ENCODE measurements at places on chromosomes 2 and 18.

GRCh38 chr2:239157771-239158170, 243.0 kb downstream of the HDAC4 start:
- DNase-seq, result no peak

GRCh38 chr2:172848519-172848918, 112.9 kb downstream of the RAPGEF4 start:
- no peak for DNase-seq

GRCh38 chr2:8822218-8822617, 15.2 kb downstream of the KIDINS220 start:
- DNase-seq, result peak; percentile 52

GRCh38 chr2:31166925-31167324, 28.7 kb upstream of the GALNT14 start:
- DNase-seq, result no peak

- DNase-seq, result no peak
Observed at GRCh38 chr2:43123486-43123885, 102.9 kb downstream of the ZFP36L2 start.

DNA sequence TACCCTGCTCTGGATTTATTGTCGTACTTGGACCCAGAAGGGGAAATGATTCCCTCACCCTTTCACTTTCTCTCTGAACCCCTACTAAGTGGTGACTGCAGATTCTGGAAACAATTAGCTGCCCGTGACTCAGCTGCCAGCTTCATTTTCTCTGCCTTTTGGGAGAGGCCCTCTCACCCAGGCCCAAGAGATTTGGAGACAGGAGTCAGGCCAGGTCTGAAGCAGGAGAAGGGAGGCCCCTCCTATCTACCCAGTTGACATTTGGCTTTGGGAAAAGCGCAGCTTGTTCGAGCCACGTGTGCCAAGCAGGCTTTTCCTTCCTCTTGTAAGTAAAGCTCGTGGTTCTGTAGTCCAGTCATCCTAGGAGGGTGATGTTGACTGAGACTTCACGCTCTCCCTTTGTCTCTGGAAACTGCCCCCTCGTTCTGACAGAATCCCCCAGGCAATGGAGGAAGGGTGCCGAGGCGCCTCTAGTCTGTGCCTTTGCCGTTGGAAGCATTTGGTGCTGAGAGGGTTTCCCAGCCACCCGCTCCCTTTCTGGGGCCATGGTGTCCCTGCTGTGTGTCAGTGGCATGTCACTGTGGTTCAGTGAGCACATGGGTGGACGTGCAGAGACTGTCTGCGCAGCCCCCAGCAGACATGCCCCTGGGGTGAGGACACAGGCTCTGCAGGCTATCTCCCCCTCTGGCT, 8.6 kb downstream of the OXER1 start:
- peak; percentile 58 for DNase-seq

DNA sequence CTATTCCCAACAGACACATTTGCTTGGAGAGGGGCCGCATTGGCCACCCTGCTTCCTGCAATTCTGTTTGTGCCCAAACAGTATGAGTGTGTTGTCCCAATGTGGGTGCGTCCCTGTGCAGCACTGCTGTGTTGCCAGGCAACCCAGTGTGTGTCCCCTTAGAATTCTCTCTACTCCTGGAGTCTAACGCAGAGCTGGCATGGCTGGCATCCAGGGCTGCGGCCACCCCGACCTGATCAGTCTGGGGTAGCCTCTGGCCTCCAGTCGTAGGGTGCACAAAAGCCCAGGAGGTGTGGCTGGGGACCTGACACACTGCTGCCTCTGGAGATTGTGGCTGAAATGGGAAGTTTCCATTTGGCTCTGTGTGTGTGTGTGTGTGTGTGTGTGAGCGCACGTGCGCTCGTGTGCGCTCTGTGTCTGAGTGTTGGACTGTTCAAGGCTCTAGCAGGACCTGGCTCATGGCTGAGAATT, 48.0 kb downstream of the TEX44 start:
- peak; percentile 60 for DNase-seq

GRCh38 chr2:46171411-46171953, 125.7 kb upstream of the EPAS1 start:
- no peak for DNase-seq

All from inflammatory macrophage treated with lipopolysaccharide for 1 hour (primary cell).